ENCODE measurements at places on chromosomes 12 and 14. TPM values are rescaled to one million over a fixed set of nuclear protein-coding genes. Genes with fewer than 3 reads are reported as not detected.

NCKAP5L gene
- 9.8 TPM for total RNA-seq

LIMA1 gene
- 7.2 TPM for total RNA-seq

AICDA gene
- total RNA-seq = 0.13 TPM

PTCSC3 gene
- not detected for total RNA-seq

NPC2 gene
- 244 TPM for total RNA-seq
